ENCODE measurements at places on chromosomes 16 and 17.

GRCh38 chr16:14303639-14304394 is 232.7 kb downstream of the MRTFB start:
- no peak for DNase-seq

GRCh38 chr17:82230609-82231311 is 1.9 kb downstream of the SLC16A3 start:
- no peak for DNase-seq

DNA sequence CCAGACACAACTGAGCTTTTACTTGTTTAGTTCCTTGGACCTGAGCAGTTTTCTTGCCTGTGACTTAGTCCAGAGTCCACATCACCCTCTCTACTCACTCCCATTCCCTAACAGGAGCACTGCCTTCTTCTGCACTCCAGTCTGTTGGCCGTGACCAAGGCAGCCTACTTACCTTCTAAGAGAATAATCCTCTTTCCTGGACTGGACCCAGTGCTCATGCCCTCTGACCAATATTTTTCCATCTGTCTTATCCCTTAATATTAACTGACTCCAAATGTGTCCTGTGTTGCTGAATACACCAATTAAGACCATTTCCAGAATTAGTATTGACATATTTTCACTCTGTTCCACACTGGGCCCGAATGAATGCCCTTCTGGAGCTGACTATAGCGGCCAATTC is 681.0 kb upstream of the KIF2B start:
- DNase-seq, result no peak

- DNase-seq, result no peak
Measured at GRCh38 chr16:29763326-29763725, 14.7 kb upstream of the ZG16 start.

DNA sequence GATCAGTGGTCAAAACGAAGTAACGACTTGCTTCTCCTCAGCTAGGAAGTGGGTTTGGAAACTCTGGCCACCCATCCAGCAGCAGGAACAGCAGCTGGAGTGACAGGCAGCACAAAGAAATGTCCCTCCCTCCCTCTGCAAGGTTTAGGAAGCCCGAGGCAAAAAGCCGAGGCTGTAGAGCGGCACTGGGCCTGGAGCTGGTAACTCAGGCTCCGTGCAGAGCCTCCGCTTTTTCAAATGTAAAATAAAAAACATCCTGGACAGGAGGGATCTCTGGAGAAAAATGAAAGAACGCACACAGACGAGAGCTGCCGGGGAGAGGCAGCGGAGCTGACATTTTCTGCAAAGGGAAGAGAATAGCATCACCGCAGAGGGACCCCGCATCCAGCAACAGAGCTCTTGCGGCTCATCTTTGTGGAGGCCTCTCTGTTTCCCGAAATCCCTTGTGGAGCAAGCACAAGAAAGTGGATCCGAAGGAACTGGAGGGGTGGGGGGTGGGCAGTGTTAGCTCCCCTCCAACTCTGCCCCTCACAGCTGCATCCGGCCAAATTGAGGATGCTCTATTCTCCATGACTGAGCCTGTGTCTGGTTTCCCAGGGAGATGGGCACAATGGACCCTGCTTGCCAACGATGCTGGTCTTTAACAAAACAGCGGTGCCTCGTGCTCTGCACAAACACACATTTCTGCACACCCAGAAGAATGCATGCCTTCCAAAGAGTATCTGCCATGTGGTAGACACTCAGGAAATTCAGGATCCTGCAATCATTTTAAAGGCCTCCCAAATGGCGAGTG is 335.5 kb upstream of the ZFHX3 start:
- no peak for DNase-seq

GRCh38 chr17:76982408-76983074 is 114.3 kb downstream of the MGAT5B start:
- no peak for DNase-seq

DNA sequence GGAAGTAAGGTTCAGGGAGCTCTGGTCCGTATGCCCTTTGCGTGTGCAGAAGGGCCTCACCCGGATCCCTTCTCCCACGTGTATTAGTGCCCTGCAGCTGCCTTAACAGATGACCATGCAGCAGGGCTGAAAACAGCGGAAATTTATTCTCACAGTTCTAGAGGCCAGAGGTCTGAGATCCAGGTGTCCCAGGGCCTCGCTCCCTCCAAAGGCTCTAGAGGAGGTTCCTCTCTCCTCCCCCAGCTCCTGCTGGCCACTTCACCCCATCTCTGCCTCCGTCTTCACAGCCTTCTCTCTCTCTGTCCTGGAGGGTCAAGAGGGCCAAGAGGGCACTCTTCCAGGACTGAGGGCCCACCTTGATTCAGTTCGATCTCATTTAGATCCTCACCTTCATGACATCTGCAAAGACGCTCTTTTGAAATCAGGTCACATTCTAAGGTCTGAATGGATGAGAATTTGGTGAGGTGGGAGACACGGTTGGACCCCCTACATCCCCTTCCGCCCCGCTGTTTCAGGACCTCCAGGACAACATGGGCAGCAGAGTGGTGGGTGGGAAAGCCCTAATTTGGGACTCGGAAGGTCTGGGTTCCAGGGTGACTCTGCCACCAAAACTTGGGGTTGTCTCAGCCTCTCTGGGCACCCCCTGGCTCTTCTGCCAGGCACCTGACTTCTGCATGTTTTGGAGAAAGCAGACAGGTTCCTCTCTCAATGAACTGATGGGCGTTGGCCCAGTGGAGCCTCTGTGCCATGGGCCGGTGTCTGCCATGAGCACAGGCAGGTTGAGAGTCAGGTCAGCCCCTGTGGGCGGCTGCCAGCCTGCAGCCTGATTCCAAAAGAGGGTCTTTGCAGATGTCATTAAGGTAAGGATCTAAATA is 361.2 kb downstream of the SEC14L1 start:
- no peak for DNase-seq

DNA sequence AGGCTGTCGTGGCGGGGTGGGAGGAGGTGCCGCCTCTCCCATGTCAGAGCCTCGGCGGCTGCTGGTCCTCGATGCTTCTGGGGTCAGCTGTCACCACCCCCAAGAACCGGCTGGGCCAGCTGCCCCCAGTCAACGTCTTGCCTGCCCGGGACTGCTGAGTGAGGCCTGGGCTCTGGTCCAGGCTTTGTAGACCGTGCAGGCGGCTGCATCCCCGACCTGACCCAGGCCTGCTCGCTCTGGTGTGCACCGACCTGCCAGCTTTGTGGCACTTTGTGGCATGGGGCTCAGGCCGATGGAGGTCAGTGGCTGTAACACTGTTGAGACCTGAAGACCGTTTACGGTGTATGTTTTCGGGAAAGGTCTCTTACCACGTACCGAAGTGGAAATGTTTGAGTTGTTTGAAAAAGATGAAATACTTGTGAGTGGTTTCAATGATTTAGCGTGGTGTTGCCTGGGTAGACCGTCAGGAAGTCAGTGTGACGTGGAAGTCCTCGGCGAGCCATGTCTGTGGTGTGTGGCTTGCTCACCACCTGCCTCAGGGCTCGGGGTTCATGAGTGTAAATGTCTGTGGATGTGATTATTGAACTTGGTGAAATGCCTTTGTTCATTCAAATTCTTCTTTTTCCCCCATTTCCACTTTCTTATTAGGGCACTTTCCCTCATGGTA is 53.2 kb upstream of the ZNF750 start:
- DNase-seq, result peak; percentile 38

GRCh38 chr16:6864671-6865070 is 468.0 kb upstream of the RBFOX1 start:
- DNase-seq, result no peak

GRCh38 chr17:34606763-34607162 is 27.4 kb downstream of the TMEM132E start:
- no peak for DNase-seq

DNA sequence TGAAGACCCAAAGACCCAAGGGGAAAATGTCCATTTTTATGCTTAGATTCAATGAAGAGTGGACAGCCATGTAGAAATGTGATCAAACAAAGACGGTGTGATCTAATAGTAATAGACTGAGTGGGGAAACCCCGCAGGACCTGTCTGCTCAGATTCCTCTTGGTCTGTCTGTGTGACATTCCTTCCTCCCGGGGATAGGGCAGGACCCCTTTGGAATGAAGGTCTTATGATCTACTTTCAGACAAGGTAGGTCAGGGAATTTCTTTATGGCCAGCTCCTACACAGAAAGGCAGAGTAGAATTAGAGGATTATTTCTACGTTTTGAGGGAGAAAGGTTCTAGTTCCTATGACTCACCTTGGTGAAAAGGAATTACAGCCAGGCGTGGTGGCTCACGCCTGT is 267.6 kb downstream of the STX8 start:
- DNase-seq, result no peak

DNA sequence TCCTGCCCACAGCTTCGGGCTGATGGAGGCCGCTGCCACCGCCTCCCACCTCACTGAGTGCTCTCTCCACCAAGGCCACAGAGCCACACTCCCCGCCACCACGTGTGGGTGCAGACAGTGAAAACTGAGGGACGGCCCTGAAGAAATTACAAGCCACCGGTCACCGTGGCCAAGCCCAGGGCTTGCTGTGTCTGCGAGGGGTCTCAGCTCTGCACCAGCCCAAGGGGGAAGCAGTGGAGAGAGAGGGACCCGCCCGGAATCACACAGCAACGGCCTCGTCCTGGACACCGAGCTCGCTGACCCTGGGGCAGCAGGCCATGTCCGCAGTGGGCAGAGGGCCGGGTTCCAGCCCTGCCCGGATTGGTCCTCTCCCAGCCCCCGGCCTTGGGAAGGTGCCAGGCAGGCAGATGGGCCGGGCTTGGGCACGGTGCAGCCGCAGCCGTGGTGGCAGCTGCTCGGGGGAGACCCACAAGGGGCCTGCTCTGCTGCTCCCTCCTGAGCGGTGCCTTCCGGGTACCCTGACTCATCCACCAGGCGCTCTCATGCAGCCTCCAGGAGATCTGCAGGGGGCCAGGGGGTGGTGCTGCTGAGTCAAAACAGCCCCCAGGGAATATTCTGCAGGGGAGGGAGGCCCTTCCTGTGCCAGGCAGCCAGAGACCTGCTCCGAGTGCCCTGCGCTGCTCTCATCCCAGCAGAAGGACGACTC is 52.0 kb downstream of the CBFA2T3 start:
- DNase-seq, result no peak

- DNase-seq, result no peak
Measured at GRCh38 chr17:18185391-18185790, 1.8 kb downstream of the ALKBH5 start.

GRCh38 chr17:28252436-28252835 is 66.6 kb upstream of the TMEM97 start:
- no peak for DNase-seq

DNA sequence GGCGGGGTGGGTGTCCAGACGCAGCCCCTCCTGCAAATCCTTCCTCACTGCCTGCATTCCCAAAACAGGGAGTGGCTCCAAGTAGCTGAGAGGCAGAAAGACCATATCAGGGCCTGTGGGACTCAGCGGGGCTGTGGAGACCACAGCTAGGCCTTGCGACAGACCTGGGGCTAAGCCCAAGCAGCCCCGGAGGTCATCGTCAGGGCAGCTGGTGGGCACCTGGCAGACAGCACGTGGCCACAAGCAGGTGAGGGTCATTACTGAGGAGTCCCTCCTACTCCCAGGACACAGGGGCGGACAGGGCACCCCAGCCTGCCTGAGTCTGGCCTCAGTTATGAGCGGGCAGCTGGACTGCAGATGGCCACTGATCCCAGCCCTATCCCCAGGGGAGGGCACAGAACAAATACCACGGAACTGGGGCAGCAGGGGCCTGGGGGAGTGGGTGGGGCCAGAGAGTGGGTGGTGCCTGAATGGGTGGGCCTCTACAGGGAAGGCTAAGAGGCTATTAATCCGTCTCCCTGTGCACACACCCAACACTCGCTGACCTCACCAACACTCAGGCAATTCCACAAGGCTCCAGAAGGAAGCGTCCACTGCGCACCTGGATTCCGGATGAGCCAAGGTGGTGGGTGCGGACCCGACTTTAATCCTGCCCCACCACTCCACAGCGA is 8.5 kb downstream of the HS3ST6 start:
- DNase-seq, result no peak
